ENCODE measurements at places on chromosomes 2 and 18. TPM values are rescaled to one million over a fixed set of nuclear protein-coding genes. Genes with fewer than 3 reads are reported as not detected.

Gene MPPE1
- 19.8 TPM for total RNA-seq

Gene PPP1R1C
- 0.93 TPM for total RNA-seq

DNA sequence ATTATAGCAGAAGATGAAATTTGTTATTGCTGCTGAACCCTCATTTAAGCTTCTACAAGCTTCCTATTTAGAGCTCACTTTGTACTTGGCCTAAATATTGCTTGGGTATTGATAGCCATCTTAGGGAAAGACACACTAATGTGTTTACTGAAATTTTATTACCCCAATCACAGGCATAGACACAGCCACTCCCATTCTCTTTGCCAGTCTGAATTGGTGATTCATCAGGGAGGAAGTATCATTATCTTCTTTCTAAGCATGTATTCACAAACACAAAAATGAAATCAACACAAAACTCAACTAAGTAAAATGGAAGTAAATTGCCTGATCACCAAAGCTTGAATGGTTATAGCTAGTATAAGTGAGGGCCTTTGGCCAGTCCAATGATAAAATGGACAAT lies 666.3 kb downstream of the TSN start:
- DNase-seq = no peak

- no peak for DNase-seq
Observed at GRCh38 chr2:180778291-180778690, 202.1 kb upstream of the UBE2E3 start.

GRCh38 chr2:138787053-138787666 lies 7.0 kb upstream of the NXPH2 start:
- peak; percentile 7 for DNase-seq

GRCh38 chr2:74835831-74836674 lies 2.1 kb downstream of the HK2 start:
- DNase-seq = no peak

- no peak for DNase-seq
Observed at GRCh38 chr2:10792001-10792634, 20.5 kb downstream of the PDIA6 start.

Measured in glomerular endothelial cell (primary cell).